ENCODE measurements at places on chromosomes 1 and 21.

DNA sequence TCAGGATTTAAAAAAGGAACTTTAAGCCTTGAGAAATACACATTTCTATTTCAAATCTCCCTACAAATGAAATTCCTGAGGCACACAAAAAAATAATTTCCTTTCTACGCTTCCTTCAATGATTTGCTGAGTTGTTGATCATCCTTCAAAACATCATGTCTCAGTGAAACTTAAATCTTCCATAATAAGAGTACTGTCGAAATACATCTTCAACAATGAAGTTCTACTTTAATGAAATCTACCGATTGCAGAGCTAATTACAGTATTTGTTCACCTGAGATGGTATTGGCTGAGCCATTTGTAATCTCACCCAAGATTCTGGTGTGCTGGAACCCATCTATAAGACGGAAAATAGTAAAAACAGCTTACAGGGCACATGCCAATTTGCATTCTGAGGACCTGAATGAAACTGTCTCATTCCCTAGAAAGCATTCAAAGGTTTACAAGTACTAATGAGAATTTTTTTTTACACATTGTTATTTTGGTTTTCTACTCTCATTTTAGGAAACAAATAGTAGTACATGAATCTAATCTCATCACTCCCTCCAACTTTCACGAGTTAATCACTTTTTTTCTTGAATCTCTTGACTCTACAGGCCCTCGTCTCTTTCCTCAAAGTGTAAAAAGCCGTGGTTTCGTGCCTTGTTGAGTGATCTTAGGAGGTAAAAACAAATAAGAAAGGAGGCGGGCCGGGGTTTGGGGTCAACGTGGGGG is 1.1 kb downstream of the CHML start:
- DNase-seq = no peak

GRCh38 chr1:11126569-11126968 is 26.9 kb upstream of the EXOSC10 start:
- no peak for DNase-seq

- DNase-seq = no peak
Observed at GRCh38 chr1:51321924-51322280, 8.5 kb downstream of the TTC39A start.

DNA sequence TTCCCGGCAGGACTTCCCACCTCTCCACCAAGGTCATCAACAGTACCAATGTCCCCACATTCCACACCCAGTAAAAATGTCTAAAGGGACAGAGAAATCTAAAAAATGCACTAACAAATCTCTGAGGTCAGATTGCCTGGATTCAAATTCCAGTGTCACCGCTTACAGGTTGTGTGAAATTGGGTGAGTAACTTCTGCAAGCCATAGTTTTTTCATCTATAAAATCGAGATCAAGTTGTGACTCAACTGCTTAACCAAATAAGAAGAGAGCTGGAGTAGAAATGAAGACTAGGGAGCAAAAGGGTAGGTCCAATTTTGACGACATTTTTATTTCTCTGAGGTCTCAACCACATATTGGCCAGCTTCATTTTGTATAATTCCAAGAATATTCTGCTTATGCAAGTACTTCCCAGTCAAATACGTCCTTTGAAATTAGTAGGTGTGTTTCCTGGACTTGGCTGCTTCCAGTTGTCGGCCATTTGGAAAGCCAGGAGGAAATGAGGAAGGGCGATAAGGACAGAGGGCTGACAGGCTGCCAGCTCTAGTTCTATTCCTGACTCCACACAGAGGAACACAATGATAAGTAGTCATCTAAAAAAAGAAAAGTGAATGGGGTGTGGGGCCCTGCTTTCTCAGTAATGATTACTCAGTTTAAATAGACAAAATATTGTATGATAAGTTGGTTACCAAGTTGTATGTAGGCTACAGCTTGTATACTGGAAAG is 57.7 kb upstream of the ZC3H11B start:
- DNase-seq = no peak

GRCh38 chr1:27109103-27109822 is 45.7 kb downstream of the SLC9A1 start:
- DNase-seq = peak; percentile 47

- DNase-seq = no peak
Observed at GRCh38 chr1:7648761-7649384, 122.2 kb upstream of the VAMP3 start.

- no peak for DNase-seq
Observed at GRCh38 chr1:197435224-197435623, 167.2 kb downstream of the CRB1 start.

- no peak for DNase-seq
Observed at GRCh38 chr1:15167386-15167785, 13.8 kb downstream of the TMEM51 start.

DNA sequence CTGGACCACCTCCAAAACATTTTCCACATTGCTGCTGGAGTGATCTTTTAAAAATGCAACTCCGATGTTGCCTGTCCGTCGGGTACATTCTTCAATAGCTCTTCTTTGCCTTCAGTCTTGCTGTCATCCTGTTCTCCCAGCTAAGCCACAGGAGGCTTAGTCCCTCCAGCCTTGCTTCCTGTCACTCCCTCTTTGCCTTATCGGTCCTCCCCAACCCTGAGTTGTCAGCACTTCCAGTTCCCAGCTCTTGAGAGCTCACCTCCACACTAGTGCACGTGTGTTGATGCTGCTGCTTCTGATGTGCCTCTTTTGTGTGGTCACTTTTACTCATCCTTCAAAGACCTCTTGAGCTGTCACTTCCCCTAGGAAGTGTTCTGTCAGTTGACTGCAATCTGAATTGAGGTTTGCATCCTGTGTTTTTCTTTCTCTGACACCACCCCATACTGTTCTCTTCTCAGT is 15.3 kb downstream of the UCK2 start:
- no peak for DNase-seq

GRCh38 chr1:51044834-51045233 is 57.2 kb upstream of the C1orf185 start:
- DNase-seq = no peak

Measured in HuH-7.5 (cell line).